ENCODE measurements at places on chromosomes 6 and 20.

- DNase-seq = no peak
Measured at GRCh38 chr6:164990901-164991300, 318.5 kb downstream of the C6orf118 start.

GRCh38 chr6:81768150-81768942, 15.9 kb upstream of the TENT5A start:
- DNase-seq = no peak

DNA sequence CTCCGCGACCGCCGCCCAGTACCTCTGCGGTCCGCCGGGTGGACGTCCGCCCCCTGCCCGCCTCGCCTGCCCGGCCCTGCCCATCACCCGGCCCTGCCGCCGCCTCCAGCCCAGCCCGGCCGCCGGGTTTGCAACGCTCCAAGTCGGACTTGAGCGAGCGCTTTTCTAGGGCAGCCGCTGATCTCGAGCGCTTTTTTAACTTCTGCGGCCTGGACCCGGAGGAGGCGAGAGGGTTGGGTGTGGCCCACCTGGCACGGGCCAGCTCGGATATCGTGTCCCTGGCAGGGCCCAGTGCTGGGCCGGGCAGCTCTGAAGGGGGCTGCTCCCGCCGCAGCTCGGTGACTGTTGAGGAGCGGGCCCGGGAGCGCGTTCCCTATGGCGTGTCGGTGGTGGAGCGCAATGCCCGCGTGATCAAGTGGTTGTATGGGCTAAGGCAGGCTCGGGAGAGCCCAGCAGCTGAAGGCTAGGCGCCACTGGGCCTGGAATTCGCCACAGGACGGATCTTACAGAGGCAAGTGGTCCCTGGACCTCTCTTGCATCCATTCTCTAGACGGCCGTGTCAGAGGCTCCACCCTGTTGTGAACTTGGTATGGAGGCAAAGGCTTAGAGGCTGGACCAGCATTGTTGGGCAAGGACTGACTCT, 11.8 kb downstream of the FAM110A start:
- no peak for DNase-seq

DNA sequence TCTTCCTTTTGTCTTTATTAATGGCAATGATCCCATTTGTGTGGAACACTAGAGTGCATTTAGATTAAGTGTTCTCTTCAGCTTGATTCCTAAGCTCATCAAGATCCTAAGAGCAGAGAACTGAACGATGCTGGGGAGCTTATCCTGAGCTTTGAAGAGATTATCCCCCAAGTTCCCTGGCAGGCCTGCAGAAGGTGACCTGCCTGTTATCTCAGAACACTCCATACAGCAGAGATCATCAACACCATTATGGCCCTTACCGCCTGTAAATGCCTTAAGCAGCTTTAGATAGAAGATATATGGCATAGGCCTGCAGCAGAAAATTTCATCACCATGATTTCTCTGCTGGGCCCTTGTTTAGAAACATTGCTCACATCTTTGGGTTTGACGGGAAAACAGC, 779.9 kb upstream of the MAP3K7 start:
- DNase-seq = no peak

GRCh38 chr6:12313992-12314589, 23.9 kb downstream of the EDN1 start:
- DNase-seq = no peak

DNA sequence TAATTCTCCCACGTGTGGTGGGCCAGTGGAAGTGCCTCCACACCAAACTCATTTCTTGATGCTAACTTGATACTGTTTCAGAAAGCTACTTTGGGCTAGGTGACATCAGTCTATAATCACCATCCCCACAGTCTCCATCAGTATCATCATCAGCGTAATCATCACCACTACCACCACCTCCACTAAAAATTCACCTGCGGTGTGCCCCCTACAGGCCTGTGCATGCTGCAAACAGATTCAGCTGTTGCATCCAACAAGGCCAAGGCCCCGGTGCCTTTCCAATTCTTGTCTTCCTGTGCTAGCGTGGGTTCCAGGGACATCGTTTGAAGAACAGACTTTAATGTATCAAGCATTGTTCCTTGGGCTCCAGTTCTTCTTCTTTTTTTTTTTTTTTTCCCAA, 201.3 kb upstream of the EXOC2 start:
- no peak for DNase-seq

DNA sequence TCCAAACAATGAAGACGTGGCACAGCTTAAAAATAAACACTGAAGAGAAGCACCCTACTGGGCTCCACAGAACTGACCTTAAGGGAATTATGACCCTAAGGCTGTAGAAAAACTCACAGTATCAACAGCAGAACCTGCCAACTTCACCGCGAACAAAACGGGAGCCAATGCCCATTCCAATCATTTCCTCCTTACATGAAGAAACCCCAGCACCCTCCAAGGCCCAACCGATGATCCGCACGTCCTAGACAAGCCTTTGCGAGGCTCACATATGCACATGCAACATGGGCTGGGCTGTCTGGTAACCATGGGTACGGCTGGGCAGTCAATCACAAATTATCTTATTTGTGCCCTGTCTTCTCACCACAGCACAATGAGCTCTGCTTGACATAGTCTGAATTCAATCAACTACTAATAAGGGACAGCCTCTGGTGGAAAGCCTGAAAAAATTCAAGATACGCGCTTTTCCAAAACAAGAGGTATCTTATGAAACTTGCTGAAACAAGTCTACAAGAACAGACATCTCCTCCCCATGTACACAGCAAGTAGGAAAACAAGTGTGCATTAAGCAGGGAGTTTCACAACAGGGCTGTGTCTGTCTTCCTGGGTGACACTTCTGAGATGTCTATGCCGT, 1.7 kb downstream of the DIDO1 start:
- no peak for DNase-seq

GRCh38 chr6:70860045-70860444, 96.8 kb downstream of the B3GAT2 start:
- DNase-seq = no peak

- no peak for DNase-seq
Measured at GRCh38 chr20:24684421-24684871, 215.0 kb downstream of the SYNDIG1 start.
